ENCODE measurements at places on chromosomes 6 and 20.

GRCh38 chr20:19431906-19432305 lies 219.5 kb downstream of the SLC24A3 start:
- no peak for DNase-seq

GRCh38 chr6:43910638-43911353 lies 140.8 kb downstream of the VEGFA start:
- DNase-seq: peak; percentile 31

- DNase-seq: no peak
Measured at GRCh38 chr6:71346334-71346694, 57.7 kb downstream of the OGFRL1 start.

GRCh38 chr6:170438402-170438753 lies 114.7 kb downstream of the PSMB1 start:
- peak; percentile 99 for DNase-seq

DNA sequence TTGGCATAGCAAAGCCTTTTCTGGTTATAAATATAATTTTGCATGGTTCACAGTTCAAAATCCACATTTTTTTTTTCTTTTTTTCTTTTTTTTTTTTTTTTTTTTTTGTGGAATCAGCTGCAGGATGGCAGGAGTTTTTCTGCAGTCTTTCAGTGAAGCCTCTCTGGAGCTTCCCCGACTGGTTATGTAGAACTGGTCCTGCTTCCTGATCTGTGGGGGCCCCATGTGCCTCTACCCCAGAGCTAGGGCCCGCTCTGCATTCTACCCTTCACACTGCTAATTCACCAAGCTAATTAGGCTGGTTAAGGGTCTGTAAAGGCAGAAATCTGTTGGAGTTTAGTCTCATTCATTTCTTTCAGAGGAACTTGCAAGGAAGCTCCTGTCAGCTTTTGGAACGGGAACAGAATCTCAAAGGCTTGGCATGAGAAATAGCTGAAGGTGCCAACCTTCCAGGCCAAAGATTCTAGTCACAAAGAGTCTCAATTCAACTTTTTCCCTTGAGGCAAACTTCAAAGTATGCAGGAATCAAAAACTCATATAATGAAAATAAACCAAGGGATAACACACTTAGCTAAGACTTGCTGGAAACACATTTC lies 45.5 kb downstream of the HMGN3 start:
- no peak for DNase-seq

GRCh38 chr6:92893741-92894140 lies 525.6 kb downstream of the EPHA7 start:
- no peak for DNase-seq

GRCh38 chr20:58981628-58982364 lies 740 bp downstream of the NELFCD start:
- DNase-seq: peak; percentile 22
